ENCODE measurements at places on chromosomes 5 and 9.

DNA sequence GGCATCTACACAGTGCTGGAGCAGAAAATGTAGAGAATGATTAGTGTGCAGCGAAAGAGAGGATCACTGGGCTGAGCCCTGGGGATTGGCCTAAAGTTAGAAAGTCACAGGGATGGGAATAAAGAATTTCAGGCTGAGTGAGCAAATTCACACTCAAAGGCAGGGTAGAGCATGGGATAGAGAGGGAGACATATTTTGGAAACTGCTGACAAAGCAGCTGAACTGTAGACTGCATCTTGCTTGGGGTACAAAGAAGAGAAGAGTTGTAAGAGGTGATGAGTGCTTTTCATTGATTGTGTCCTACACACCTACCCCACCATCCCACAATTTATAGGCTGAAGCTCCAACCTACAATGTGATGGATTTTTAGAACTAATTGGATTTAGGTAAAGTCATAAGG is 677.8 kb downstream of the TAF11L14 start:
- DNase-seq = no peak

- DNase-seq = no peak
Measured at GRCh38 chr5:73748510-73749400, 122.8 kb downstream of the ARHGEF28 start.

DNA sequence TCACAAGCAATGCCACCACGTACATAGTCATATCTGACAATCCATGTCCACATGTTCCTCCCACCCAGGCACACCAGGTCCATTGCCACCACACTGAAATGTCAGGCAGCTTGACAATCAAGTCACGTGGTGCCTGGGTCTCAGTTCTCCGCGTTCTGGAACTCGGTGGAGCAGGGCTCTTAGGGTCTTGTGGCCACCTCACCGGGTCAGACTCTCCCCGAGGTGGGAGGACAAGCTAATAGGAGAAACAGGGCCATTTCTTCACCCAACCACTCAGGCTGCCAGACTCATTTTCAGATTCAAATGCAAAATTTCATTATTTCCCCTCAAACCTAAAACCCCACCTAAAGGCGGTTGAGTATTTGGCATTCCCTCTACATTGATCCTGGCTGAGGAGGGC is 200.5 kb upstream of the GAS1 start:
- DNase-seq = no peak

DNA sequence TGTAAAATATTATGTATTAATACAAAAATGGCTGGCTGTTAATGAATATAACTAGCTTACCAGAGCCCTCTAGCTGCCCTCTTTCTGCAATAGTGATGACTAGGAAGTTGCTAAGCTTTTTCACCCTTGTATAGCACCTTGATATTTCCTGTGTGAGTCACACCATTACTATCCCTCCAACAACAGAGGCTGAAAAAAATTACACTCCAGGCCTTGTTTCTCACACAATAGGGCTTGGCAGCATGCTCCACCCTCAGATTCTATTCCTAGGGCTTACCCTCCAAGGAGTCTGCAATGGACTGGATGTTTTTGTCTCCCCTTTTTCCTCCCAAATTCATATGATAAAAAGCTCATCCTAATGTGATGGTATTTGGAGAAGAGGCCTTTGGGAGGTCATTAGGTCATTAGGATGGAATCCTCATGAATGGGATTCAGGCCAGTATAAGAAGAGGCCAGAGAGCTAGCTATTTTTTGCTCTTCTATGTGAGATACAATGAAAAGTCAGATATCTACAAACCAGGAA is 184.6 kb upstream of the MAP1B start:
- no peak for DNase-seq

DNA sequence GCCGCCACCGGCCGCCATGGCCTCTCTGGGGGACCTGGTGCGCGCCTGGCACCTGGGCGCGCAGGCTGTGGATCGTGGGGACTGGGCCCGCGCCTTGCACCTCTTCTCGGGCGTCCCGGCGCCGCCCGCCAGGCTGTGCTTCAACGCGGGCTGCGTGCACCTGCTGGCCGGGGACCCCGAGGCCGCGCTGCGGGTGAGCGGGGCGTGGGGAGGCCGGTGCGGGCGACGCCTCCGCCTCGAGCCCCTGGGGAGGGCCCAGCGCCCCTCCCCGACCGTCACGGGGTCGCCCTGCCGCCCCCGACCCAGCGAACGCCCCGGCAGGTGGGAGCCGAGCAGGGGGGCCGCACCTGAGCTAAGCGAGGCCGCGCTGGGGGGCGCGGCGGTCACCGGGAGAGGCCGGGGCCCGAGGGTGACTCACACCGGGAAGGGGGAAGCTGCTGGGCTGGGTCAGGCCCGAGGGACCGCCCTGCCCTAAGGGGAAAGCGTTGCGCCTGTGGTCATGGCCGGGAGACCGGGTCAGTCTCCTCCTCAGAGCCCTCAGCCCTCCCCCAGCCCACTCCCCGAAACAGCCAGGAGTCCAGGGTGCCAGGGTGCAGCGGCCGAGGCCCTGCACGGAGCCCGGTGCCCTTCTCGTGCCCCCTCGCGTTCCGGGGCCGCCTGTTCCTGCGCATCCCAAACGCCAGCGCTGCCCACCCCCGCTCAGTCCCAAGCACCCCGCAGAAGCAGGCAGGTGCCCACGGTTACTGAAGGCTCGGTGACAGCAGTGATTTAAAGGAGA is 510 bp downstream of the NOXA1 start:
- no peak for DNase-seq

- DNase-seq = no peak
Measured at GRCh38 chr5:159735036-159735435, 181.2 kb upstream of the ADRA1B start.

DNA sequence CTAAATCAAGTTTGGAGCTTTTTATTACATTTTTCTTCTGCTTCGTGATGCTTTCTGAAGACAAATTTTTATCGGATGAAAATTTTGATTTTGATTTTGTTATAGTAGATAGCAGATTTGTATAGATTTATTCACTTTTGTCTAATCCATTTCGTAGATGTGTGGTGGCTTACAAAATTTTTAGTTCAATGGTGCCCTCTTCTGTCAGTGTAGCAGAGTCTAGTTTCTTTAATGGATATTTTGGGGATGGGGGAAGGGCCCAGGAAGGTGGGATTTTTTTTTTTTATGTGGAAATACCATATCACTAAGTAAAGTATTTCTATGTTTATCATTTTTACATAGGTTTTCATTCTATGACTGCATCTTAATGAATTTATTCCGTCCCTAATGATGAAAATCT is 259.9 kb upstream of the TARS1 start:
- no peak for DNase-seq

GRCh38 chr9:107137495-107138202 is 145.4 kb upstream of the RAD23B start:
- no peak for DNase-seq

- no peak for DNase-seq
Measured at GRCh38 chr5:370311-370958, 48.9 kb downstream of the AHRR start.

DNA sequence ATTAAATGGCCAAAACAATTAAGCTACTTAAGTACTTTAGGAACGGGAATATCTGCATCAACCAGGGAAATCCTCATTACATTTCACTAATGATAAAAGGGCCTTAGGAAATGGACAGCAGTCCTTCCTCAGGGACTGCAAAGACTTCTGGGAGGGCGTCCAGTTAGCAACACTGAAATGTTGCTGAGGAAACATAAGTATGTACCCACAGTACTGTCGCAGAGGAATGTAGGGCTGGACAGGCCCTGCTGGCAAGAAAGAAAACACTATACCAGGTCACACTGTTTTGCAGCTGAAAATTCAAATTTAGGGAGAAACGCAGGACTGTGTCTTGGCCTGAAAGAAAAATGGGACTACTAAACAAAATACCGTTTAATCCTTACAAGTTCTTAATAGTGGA is 1.3 kb downstream of the C5orf15 start:
- DNase-seq = no peak

DNA sequence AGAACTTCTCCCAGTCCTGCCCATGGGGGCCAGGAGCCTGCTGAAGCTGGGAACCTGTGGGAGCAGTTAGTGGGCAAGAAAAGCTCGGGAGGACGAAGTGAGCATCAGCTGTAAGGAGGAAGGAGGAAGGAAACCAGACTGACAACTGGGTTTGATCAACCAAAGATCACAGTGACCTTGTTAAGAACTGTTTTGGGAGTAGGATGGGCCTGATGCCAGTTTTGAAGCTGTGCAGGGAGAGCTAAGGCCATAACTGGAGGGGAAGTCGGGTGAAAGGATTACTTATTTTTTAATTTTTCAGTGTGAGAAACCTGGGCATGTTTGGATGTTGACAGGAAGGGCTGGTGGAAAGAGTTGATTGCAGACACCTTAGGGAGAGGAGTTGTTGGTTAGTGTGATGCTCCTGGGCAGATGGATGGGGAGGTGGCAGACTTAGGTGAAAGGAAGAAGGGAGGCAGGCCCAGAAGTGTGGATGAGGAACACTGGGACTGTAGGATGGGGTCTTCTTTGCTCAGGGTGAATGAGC is 58.3 kb upstream of the KLF4 start:
- no peak for DNase-seq

- no peak for DNase-seq
Measured at GRCh38 chr5:127518319-127518621, 830 bp downstream of the PRRC1 start.

DNA sequence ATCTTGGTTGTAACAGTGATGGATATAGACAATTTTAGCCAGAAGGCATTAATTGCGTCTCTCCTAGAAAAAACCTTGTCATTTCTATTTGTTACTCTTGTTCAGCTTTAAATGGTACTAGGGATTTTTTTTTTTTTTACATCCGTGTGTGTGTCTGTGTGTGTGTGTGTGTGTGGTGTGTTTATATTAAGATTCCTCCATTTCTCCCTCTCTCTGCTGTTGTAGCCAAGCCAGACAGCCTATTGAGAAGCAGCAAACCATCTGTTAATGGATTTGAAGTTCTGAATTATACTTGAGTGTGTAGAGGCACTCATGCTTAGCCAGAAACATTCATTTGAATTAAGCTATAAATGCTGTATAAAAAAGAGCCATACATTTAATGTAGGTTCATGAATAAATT is 72.3 kb downstream of the SLF1 start:
- DNase-seq = no peak

DNA sequence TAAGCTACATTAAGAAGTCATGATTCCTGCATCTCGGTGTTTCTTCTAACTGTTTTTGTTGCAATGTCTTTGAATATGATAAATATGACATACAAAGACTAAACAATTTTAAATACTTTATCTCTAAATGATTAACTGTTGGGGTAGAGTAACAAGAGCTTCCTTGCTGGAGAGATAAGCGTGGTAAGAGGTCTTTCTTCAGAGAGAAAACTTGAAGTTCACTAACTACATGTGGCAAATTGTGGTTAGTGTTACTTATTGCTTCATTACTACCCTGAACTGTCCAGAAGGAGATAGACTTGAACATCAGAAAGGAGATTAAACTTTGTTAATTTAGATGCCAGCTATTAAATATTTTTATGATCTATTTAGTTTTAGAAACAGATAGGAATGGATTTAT is 7.0 kb upstream of the ARSB start:
- DNase-seq = no peak

GRCh38 chr5:115335301-115335700 is 38.8 kb upstream of the CCDC112 start:
- DNase-seq = no peak

- no peak for DNase-seq
Measured at GRCh38 chr5:5483880-5484598, 61.6 kb downstream of the ICE1 start.

- peak; percentile 60 for DNase-seq
Measured at GRCh38 chr9:88388203-88388885, at the start of gene SPIN1. SPIN1 (plus strand) TSS chr9:88388444; CDS start chr9:88426540, 38,096 bp downstream.

DNA sequence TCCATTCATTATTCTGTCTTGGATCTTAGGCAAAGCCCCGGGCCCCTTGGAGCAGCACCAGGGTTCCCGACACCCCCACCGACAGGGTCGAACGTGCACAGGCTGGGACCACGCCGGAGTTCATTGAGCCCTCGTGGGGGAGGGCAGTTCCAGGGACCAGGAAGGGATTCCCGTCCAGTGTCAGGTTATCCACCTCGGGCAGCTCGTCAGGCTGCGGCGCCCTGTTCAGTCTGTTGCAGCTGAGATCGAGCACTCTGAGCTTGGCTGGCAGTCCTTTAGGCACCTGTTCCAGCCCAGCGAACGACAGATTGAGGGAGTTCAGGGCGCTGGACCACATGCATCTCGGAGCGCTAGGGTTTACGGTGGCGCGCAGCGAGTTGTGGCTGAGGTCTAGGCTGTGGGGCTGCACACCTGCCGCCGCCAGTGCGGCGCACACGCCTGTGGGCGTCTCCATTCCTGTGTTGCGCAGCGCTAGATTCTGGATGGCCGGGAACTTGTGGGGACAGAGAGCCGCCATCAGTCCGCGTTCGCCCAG is 1.1 kb downstream of the CD14 start:
- no peak for DNase-seq

GRCh38 chr9:15531380-15531779 is 20.6 kb upstream of the PSIP1 start:
- no peak for DNase-seq

DNA sequence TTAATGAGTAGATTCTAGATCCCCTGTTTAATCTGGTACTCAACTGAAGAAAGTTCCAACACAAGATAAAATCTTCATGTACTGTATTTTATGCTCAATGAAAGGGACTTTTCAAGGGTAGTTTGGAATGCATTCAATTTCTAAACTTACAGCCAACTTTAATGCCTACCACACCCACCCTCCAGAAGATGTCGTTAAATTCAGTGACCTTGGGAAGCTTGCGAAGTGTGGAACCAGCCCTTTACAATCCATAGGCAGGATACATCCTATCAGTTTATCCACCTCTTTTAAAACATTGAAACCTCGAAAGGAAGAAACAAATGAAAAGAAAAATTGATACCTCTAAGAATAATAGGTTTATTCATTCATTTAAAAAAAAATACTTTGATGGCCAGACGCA is 20.2 kb downstream of the TRPM6 start:
- DNase-seq = no peak

- DNase-seq = no peak
Measured at GRCh38 chr5:113236536-113237288, 198.1 kb downstream of the TSSK1B start.

GRCh38 chr9:127586537-127586936 is 25.5 kb upstream of the STXBP1 start:
- DNase-seq = peak; percentile 31

DNA sequence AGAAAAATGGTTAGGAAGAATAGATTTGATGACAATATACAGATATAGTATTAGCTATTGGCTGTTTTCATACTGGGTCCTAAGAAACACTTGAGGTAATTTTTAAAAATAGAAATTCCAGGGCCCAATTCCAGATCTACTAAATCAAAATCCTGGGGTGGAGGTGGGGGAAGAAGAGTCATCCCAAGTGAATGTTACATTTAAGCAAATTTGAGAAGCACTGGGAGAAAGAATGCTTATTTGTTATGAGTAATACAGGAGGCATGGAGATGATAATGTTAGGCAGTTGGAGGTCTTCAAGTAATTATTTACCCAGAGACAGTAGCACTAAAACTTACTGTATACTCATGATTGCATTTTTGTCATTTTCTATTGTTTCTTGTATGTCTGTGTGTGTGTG is 93.0 kb upstream of the DAB2 start:
- DNase-seq = no peak

GRCh38 chr9:5425006-5425628 is 12.6 kb downstream of the PLGRKT start:
- DNase-seq = no peak

All from activated CD4-positive, CD25-positive, alpha-beta regulatory T cell (primary cell).